ENCODE measurements at places on chromosomes 7 and 10.

DNA sequence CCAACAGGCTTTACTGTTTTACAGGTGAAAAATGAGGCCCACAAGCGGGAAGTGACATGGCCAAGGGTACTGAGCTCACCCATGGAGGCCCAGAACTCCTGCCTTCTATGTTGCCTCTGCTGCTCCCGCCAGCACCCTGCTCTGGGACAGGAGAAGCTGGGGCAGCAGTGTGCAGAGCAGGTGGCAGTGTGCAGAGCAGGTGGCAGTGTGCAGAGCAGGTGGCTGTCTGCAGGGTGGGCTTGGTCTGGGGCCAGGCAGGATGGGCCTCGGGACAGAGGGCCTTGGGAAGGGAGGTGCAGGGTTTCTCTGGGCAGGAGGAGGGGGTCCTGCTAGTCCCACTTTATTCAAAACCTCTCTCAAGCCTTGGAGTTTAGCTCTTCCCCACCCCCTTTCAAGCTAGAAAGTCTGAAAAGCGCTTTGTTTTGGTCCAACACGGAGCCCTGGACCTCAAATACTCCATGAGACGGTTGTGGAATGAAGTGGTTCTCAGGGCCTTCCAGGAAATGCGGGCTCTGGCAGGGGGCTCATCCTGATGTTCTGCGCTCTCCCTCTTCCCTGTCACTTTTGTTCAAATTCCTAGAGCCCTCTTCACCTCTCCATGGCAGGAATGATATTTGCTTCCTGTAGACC is 26.8 kb downstream of the TSPAN15 start:
- peak; percentile 57 for DNase-seq

DNA sequence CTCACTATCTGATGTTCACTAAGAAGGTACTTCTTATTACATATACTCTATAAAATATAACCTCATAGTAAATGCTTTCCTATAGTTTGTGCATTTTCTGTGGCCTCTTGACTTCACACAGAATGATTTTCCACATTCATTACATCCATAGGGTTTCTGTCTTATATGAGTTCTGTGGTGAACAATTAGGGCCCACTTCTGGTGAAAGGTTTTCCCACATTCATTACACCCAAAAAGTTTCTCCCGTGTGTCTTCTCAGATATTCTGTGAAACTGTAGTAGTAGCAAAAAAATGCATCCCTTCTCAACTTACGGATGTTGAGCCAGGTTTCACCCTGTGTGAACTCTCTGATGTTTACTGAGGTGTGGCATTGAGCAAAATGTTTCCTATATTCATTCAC is 119.3 kb downstream of the ZNF33B start:
- DNase-seq: no peak

- DNase-seq: no peak
Observed at GRCh38 chr10:32622409-32622808, 176.5 kb downstream of the CCDC7 start.

GRCh38 chr10:131933016-131933695 is 32.3 kb downstream of the PPP2R2D start:
- peak; percentile 7 for DNase-seq

GRCh38 chr10:51915031-51915542 is 215.7 kb upstream of the CSTF2T start:
- no peak for DNase-seq
